ENCODE measurements at places on chromosomes 4 and X.
A peak's percentile ranks its signal among the peaks of the same experiment; 100 is the strongest.

GRCh38 chrX:15373976-15374375, 10.2 kb downstream of the VEGFD start:
- no peak for DNase-seq

- DNase-seq, result no peak
Measured at GRCh38 chrX:50402886-50403285, 67.7 kb downstream of the DGKK start.

DNA sequence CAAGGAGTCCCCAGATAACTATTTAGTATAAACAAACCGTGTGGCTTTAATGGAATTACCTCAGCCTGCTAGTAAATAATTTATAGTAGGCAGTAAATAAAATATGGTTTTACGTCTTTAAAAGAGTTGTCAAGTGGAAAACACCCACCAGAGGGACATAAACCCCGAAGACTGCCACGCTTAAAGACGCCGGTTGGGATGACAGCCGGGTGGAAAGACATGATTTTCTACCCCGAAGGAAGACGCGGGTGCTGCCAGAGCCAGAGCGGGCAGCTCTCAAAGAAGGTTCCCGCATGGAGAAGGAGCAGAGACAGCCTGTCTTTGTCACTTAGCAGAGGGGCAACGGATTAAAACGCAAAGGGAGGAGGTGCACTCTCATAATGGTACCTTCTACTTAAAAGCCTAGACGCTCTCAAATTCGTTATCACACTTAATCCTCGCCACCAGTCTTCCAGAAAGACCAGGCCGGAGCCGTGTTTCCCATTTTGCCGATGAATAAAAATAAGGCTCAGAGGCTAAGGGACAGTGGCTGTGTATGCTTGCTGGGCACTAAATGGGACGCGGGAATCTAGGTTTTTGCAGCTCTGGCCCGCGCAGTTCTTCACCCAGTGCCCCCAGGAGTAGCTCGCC, 140.5 kb upstream of the ZIC3 start:
- no peak for DNase-seq

GRCh38 chr4:57612279-57612678, 502.1 kb upstream of the IGFBP7 start:
- DNase-seq, result no peak

- peak; percentile 47 for DNase-seq
Measured at GRCh38 chrX:37060999-37061398, 52.8 kb downstream of the FAM47C start.

GRCh38 chr4:155608225-155608885, 58.3 kb upstream of the GUCY1A1 start:
- DNase-seq, result peak; percentile 44

- no peak for DNase-seq
Measured at GRCh38 chr4:2515830-2516550, 20.5 kb upstream of the FAM193A start.

- no peak for DNase-seq
Measured at GRCh38 chrX:69161786-69162349, 3.4 kb downstream of the PJA1 start.

- no peak for DNase-seq
Measured at GRCh38 chr4:76203541-76203940, 10.1 kb downstream of the SCARB2 start.

DNA sequence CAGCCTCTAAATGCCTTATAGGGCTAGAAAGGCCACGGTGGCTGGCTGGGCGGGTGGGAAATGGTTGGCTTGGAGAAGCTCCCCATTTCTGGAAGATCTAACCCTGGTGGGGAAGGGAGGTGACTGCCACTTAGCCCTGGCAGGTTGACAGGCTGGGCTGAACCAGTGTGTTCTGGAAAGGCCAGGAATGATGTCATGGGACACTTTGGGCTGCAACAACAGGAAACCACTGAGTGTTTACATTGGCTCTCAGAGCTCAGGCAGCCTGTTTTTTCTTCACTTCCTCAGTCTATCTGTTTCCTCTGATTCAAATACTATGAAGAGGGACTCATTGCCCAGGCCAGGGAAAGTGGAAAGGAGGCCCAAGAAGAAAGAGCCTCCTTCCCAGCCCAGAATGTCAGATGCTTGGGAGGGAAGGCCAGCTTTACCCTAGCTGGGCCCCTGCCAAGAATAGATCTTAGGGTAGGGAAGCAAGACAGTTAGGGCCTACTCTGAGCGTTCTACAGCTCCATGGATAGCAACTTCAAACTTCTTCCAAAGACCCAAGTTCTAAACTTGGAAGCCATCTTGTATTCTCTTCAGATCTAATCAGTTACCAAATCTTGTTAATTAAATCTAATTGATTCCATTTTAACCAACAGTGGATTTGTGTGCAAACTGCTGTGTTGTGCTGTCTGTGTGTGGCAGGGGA, 65.8 kb upstream of the MSN start:
- peak; percentile 86 for DNase-seq

GRCh38 chr4:185742766-185743165, 69.2 kb downstream of the SORBS2 start:
- DNase-seq, result peak; percentile 11

GRCh38 chrX:129773649-129774458, 5.9 kb upstream of the SASH3 start:
- DNase-seq, result no peak

- peak; percentile 82 for DNase-seq
Measured at GRCh38 chr4:146442801-146443200, 78.9 kb downstream of the SLC10A7 start.

DNA sequence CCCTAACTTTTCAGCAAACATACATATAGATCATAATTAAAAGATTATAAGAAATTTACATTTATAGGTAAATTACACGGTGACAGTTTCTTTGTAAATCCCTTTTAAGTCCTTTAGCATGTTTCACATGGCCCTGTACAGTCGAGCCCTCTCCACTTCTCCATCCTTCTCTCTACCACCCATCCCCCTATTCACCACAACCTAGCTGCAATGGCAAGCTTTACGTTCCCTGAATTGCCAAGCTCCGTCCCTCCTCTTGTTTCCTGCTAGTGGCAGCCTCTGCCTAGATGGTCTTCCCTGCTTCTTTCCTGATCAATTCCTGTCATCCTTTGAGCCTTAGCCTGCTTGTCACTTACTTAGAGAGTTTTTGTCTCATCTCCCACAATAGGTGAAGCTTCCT, 116.2 kb downstream of the TMA16 start:
- no peak for DNase-seq

DNA sequence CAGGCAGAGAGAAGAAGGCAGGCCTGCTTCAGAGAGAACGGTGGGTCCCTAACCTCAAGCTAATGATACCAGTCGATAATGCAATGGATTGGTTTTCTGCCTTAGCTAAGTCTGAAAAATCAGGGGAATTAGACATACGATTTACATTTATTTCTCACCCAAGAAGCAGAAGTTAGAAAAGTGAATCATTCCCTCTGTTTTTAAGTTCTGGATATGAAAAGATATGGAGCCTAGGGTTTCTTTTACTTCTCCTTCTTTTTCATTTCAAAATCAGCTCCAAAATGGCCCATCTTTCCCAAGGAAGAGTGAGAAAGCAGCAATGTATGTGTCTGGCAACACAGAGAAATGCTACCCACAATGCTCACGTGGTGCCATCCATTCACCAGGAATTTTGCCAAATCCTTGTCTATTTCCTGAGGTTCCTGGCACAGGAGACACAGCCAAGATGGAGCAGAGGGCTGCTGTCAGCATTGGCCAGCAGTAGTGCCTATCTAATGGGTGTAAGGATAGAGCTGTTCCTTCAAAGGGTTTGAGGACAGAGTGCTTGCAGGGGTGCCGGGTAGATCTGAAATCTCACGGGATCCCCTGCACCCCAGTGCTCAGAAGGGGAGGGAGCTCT, 231.5 kb downstream of the MAML3 start:
- peak; percentile 79 for DNase-seq

DNA sequence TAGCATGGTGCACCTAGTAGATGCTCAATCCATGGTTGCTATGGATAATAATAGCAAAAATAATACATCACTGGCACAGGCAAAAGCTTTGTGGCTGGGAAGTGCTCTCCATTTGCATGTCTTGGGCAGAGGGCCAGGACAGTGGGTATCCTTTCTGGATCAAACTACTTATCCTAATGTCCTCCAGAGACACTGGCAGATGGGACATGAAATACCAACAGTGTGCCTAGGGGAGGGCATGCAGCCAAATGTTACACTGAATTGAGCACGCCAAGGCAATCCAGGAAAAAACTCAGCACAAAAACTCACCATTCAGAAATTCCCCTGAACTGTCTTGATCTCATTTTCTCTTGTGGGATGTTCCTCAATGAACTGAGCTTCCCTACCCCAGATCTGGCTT, 98.6 kb upstream of the SCML1 start:
- no peak for DNase-seq

- DNase-seq, result no peak
Measured at GRCh38 chr4:107122736-107123135, 86.6 kb upstream of the DKK2 start.

- no peak for DNase-seq
Measured at GRCh38 chrX:134880866-134881265, 109.9 kb upstream of the SMIM10 start.

GRCh38 chr4:54224996-54225597, 4.0 kb upstream of the PDGFRA start:
- DNase-seq, result no peak

DNA sequence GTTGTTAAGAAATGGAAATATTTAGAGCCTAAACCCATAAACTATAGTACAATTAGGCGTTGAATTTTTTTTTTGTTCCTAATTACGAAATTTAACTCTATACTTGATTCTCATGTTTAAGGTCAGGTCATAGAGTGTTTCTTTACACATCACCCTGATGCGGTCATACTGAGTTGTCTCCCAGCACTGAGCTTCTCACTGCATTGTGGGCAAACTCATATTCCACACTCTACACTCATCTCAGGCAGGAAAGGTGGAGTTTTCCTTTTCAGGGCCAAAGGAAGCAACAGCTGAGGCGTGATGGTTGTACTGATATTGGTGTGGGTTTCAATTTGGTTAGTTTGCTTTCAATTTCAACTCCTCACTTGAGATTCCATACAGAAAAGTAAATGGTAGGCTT, 75.4 kb downstream of the FAT4 start:
- DNase-seq, result peak; percentile 95

- DNase-seq, result no peak
Measured at GRCh38 chrX:332496-332860, 13.9 kb upstream of the GTPBP6 start.

DNA sequence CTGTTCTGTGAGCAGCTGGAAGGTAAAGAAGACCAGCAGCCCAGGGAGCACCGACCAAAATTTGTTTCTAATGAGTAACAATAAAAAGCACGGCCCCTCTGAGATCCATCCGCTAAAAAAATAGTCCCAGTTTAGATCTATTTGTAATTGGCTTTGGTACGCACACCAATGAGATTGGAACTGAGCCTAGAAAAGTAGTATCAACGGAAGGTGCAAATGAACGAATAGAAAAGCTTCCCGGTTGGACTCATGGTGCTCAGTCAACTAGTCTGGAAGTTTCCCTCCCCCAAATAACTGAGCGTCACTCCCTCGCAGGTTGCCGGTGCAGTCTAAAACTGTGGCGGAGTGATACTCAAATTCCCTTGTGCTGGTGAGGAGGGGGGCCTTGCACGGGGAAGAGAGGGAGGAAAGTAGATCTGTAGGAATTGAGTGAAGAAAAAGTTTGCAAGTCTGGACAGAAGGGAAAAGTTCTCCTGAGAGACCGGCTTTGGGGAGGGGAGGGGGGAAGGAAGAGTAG, at the start of gene COL4A5:
Gene COL4A5, plus strand, starts transcription at position 413 of the 517 bp plus-strand sequence. CDS start 288 bp downstream, outside the sequence.
- peak; percentile 79 for DNase-seq

DNA sequence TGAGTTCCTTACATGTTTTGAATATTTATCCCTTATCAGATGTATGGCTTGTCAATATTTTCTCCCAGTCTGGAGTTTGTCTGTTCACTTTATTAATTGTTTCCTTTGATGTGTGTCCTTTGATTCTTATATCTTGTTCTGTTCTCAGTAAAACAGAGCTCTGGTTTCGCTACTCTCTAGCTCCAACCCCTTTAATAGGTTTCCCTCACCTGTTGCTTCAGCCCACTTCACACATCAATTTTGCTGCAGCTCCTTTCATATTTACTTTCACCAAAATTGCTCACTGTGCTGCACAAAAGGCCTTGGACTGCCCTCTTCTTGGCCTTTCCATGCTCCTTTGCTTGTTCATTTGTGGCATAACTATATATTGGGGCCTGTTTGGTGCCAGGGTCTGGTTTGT, 85.1 kb downstream of the CFAP299 start:
- DNase-seq, result no peak

GRCh38 chrX:150405576-150405975, 42.5 kb downstream of the MAMLD1 start:
- no peak for DNase-seq

GRCh38 chr4:59044286-59044900, 1934.2 kb upstream of the IGFBP7 start:
- no peak for DNase-seq

DNA sequence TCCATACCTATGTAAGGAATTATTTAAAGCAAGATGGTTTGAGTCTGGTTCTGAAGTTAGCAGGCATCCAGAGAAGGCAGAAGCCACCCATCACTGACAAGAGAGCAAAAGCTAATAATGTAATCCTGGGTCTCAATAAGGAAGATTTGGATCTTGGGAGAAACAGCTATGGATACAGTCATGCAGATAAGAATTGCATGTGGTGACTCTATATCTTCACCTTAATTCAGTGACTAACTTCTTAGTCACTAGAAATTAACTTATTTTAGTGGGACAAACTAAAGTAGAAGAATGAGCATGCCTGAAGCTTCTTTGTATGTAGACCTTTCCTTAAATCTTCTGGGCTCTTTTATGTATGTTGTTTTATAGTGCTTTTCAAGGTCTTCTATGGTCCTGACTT, 66.6 kb downstream of the ATP10D start:
- DNase-seq, result peak; percentile 72

DNA sequence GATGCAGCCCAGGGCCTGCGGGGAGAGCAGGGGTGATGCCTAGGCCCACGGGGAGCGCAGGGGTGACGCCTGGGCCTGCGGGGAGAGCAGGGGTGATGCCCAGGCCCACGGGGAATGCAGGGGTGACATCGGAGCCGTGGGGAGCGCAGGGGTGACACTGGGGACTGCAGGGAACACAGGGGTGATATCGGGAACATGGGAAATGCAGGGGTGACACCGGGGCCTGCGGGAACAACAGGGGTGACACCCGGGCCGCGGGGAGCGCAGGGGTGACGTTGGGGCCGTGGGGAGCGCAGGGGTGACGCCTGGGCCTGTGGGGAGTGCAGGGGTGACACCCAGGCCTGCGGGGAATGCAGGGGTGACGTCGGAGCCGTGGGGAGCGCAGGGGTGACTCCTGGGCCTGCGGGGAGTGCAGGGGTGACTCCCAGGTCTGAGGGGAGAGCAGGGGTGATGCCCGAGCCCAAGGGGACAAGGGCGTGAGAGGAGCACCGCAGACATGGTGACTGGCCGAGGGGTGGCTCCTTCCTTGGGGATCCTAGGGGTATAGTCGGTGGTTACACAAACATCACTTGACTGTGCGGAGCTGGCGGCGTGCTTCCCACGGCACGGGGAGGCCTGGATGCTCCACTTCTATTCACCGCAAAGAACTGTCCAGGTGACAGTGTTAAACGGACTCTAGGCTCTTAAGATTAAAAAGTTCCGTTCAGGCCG, 38.0 kb downstream of the GAK start:
- DNase-seq, result no peak

Measured in GM23248 (cell line).